Mesenteric fat pad (tissue), 1 donor: ENCODE measurements at places on chromosomes 16 and 17. TPM values are rescaled to one million over a fixed set of nuclear protein-coding genes. Genes with fewer than 3 reads are reported as not detected.

DNA sequence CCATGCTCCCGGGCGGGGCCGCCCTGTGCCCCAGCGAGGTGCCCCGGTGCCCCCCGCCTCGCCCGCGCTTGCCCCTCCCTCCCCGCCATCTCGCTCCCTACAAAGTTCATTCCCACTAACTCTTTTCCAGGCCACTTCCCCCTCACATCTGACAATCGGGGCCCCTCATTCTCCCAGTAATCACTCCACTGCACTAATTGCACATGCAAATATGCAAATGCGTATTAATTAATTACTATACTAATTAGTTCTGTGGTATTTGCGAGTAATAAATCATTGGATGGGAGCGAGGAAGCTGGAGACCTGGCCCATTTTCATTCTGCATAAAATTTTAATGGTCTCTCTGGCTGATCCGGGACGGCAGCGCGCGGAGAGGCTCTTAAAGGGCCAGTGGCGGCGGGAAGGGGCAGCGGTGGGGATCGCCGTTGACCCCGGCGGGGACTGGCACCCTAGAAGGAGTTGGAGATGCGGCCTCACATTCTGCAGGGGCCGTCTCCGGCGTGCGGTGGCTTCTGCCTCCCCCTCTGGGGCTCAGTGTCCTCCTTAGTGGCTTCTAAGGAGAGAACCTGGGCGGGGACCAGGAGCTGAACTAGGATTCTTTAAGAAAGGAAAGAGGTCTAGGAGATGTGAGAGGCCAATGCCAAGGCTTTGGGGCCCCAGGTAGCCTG is 8.4 kb upstream of the PPP1R1B start:
- no peak for DNase-seq

DNA sequence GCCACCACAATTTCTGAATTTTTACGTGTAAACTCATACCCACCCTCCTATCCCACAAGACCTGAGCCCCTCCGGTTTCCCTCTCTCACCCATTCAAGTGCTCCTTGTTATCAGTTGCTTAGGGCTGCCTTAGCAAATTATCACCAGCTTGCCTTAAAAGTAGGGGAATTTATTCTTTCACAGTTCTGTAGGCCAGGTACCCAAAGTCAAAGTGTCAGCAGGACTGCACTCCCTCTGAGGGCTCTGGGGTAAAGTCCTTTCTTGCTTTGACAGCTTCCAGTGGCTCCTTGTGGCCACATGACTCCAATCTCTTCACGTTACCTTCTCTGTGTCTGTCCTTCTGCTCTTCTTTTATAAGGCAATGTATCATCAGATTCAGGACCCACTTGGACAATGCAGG is 7.9 kb upstream of the TMEM220 start:
- peak; percentile 2 for DNase-seq

- DNase-seq: no peak
Measured at GRCh38 chr17:50108556-50108955, 13.4 kb downstream of the PDK2 start.

DNA sequence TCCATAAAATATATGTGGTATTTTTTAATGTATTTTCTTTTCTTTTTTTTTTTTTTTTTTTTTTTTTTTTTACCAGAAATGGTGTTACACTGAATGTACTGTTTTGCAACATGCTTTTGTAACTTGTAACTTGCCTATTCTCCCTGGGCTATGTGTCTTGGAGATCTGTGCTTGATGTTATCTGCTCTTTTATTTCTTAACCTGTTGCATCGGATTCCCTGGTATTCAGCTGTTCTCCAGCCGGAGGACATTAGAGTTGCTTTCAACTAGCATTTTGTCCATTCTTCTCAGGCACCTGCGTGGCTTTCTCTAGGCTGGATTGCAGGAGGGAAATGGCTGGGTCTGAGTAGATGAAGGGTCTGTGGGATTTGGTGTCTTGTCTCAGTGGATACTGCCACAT is 47.4 kb downstream of the KATNIP start:
- no peak for DNase-seq

DNA sequence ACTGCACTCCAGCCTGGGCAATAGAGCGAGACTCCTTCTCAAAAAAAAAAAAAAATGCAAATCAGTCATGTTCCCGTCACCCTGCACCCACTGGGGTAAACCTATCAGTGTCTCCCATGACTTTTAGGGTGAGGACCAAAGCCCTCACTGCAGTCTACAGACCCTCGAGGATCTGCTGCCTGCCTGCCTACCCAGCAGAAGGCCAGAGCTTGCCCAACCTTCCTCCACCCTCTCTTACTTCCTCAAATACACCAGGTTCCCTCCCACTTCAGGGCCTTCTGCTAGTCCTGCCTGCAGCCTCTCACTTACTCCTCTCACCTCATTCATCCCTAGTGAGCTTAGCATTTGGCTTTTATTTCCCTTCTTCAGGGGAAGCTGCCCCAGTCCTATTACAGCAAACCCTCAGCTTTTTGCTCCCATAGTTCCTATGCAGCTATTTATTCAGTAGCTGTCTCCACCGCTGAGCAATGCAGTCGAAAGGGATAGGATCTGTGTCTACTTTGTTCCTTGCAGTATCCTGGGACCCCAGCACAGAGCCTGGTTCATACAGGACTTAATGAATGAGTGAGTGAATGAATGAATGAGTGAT is 17.8 kb upstream of the TOB1 start:
- peak; percentile 26 for DNase-seq

DNA sequence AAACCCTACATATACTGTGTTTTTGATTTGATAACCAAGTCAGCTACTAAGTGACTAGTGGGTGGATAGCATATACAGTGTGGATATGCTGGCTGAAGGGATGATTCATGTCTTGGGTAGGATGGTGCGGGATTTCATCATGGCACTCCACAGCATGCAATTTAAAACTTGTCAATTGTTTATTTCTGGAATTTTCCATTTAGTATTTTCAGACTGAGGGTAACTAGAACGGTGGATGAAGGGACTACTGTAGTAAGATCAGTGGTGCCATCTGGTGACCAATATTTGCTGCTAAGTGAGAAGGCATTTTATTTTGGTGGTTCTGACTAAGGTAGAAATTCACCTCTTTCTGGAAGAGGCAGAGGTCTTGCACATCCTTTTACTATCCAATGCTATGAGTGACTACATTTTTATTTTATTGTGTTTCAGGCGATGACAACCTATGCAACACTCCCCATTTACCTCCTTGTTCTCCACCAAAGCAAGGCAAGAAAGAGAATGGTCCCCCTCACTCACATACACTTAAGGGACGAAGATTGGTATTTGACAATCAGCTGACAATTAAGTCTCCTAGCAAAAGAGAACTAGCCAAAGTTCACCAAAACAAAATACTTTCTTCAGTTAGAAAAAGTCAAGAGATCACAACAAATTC is 3.1 kb downstream of the CDC6 start:
- DNase-seq: no peak

DNA sequence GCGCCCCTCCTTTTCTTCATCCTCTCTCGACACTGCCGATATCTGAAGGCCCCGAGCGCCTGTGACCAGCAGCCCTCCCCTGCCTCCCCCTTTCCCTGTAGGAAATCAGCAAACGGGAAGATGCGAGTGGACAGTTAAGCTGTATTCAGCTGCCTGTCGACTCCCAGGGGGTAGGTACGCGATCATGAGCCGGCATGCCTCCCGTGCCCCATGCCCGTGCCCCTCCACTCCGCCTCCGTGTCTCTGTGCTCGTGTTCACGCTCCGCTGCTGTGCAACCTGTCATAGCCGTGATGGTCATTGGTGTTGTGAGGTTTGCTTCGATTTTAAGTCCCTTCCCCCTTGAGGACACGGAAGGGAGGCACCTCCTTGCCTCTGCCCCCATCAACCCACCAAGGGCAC is 34.4 kb downstream of the CACNA1G start:
- no peak for DNase-seq

GRCh38 chr17:41417127-41417526 is 7.3 kb downstream of the KRT37 start:
- DNase-seq: no peak

DNA sequence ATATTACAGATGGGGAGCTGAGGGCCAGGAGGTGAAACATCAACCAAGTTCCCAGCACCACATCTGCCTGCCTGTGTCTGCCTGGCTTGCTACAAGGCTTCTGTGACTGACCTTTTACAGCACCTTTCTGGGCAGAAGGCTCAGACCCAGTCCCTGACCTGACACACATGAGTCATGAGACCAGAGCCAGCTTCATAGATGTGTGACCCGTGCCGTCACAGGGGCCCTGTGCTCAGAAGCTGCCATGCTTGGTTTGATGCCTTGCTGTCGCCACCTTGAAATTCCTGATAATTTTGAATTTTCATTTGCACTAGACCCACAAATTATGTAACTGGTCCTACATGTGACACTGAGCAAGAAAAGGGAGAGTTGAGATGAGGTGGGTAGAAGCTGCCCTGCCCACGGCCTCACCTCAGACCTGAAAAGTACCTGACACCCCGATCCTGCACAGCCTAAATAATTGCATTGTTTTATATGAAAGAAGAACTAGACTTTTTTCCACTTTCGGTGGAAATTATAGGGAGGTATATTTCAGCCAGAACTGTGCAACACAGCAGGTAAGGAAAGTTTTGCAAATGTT is 13.3 kb upstream of the PECAM1 start:
- peak; percentile 67 for DNase-seq

DNA sequence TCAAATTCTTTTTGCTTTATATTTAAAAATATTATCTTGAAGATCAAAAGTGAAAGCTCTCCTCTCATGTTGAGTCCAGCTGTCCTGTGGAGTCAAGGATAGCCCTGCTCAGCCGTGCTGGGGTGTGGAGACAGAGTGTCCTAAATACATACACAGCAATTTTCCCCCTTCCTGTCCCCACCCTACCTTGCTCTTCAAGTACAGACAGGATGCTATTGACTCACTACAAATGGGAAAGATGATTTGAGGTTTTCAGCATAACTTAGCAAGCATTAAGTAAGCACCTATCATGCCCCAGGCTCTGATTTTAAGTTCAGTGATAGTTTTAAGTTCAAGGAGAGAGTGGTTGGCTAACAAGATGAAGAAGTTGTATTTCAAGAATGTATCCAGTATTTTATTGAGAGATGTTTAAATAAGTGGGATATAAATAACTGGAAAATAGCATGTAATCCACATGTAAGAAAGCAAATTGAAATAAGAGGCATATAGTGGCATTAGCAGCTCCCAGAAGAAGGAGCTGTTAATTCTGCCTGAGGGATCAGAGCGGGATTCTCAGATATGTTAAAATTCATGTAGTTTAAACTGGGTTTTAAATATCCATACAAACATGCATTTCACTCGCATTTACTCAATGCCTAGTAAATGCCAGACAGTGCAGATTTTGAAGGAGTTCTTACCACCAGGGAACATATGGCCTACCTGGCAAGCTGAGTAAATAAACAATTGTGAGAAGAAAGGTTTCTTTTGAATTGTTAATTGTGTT is 183.5 kb upstream of the ANKFN1 start:
- DNase-seq: no peak

GRCh38 chr16:49484936-49485335 is 111.3 kb downstream of the C16orf78 start:
- DNase-seq: peak; percentile 64

DNA sequence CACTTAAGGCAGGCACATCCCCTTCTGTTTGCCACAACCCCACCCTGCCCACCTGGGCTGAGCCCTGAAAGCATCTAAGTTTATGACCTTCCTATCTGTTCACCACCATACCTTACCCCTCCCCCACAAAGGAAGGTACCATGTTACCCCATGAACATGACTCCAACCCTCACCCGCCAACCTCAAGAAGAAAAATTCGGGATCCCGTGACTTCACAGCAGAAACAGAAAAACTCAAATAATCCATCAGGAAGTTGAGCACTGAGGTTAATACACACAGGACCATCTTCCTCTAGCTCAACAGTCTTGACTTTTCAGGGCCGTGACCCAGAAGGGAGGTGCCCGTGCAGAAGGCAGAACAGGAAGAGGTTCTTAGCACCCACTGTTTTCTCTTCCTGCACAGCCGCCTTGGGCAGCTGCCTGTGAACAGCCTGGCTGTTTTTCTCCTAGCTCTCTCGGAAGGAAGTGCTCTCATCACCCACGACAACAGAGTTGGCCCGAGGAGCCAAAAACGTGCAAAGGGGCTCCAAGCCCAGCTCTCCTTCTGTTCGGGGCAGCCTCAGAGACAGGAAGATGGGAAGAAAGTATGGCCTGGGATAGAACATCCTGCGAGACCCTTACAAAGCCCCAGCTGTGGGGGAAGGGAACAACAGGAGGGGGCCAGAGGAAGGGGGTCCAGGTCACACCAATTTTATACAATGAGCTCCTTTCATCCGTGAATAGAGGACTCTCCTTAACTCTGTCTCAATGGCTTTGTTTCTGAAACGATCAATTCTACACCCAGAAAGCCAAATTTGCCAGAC is 101.1 kb downstream of the XYLT1 start:
- no peak for DNase-seq

GRCh38 chr16:50810241-50810965 is 68.5 kb downstream of the CYLD start:
- DNase-seq: no peak

- no peak for DNase-seq
Measured at GRCh38 chr16:6903671-6904070, 429.0 kb upstream of the RBFOX1 start.

KREMEN2 gene
- total RNA-seq: not detected

CLDN9 gene
- not detected for total RNA-seq

COG7 gene
- total RNA-seq: 20.4 TPM

TMED6 gene
- total RNA-seq: 1.2 TPM

ABI3 gene
- total RNA-seq: 12.5 TPM

MT1F gene
- total RNA-seq: 11.8 TPM

CFAP52 gene
- total RNA-seq: not detected
